ENCODE measurements at places on chromosomes 12 and 14.
A peak's percentile ranks its signal among the peaks of the same experiment; 100 is the strongest.

DNA sequence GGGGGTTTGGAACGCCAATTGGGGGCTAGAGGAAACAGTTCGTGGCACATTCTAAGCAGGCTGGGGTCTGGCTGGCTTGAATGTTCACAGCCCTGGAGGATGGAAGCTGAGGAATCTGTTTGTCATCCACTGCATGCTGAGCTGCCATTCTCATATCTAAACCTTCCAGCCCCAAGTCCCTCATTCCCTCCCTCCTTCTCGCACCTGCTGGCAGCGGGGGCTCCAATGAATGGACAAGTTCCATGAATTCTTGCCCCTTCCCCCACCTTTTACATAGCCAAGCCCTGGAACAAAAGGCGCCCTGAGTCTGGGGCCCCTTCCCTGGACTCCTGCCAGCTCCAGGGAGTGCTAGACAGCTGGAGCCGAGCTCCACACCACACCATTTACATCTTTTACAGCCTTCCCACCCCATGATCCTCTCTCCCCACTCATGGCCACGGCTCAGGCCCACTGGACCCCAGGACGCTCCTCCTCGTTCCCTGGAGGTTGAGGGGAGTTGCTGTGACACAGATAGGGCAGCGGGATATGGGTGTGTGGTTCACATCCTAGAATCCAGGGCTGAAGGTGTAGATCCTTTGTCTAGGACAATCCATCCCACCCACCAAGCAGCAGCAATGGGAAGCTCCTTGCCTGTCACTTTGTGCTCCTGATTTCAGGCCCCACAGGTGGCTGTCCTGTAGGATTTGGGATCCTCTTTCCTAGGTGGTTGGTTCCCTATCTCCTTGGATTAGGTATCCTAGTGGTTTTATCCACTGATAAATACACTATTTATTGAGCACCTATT is 21.7 kb upstream of the VRTN start:
- no peak for DNase-seq

- DNase-seq = no peak
These were observed 73.7 kb downstream of the DCAF5 start for GRCh38 chr14:69079188-69079742.

DNA sequence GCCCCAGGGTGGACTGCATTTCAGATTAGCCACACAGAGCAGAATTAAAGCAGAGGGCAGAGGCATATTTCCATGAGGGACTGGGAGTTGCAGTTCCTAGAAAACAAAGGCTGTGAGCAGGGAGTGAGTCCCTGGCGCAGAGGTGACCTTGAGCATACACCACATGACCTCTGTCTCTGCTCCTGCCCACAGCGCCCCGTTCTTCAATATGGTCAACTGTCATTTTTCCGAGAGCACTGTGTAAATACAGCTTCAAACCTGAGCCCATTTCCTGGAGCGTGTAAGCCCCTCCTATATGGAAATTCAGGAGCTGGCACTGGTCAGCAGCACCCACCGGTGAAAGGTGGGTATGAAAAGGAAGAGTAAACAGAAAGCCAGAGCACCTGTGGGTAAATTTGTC is 192.2 kb upstream of the PELI2 start:
- DNase-seq = no peak

DNA sequence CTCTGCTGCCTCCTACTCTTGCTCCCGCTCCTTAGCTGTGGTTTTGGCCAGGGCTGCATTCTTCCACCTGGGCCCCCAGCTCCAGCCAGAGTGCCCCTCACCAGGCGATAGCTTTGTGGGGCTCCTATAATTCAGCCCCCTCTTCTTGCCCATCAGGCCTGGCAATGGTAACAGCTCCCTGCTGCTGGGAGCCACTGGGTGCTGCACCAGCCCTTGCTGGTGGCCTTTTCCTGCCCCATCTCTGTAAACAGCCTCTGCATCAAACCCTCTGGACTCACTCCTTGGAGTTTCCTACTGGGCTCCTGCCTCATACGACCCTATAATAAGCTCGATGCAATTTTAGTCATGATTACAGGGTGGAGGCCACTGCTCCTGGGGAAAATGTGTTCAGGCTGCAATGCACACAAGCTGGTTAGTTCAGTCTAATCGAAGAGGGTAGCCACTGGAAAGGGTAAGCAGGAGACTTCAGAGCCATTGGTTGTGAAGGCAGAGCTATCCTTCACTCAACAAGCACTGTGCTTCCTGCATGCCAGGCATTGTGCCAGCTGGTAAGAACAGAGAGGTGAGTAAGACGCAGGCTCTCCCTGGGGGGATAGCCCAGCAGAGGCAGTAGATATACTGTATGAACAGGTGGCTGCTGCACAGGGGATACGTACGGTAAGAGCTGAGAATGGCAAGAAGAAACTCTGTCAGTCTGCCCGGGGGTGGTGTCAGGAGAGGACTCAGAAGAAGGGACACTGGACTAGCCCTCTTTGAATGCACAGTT is 24.7 kb downstream of the CLMN start:
- DNase-seq = no peak

DNA sequence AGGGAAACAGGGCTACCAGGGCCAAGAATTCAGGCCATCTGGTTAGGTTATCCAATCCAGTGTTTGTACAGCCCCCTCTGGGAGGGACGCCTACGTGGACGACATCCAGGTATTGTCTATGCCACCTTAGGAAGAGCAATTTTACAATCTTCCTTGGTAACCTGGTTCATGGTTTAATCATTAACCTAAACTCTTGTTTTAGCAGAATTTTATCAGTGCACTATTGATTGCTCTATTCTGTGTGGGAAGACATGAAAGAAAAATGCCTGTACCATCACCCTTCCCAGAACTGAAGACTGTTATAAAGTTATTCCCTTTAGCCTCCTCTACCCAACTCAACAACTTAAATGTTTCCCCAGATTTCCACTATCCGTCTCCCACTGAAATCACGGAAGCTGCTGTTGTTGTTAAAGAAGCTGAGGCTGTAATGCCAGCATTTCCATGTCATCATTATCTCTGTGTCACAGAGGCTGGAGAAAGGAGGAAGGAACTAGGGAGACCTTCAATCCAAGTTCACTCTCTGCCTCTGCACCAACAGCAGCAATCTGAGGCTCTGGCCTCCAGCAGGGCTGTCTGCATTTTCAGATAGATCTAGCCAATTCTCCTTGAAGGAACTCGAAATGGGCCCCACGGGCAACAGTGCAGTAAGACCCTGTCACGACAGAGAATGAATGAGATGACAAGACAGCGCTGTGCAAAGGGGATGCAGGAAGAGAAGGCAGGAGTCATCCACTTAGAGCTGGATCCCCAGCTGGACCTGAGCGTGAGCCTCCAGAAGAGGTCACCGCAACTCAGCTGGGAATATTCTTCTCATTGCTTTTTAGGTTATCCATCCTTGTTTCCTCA is 183.4 kb upstream of the GZMB start:
- no peak for DNase-seq

GRCh38 chr12:112906712-112907414 is at the start of gene OAS1:
Gene OAS1, plus strand, starts transcription at chr12:112906962. Its CDS starts 78 bp downstream, at chr12:112907040.
- DNase-seq = no peak

- DNase-seq = no peak
These were observed 33.1 kb upstream of the MMP17 start for GRCh38 chr12:131795064-131795463.

DNA sequence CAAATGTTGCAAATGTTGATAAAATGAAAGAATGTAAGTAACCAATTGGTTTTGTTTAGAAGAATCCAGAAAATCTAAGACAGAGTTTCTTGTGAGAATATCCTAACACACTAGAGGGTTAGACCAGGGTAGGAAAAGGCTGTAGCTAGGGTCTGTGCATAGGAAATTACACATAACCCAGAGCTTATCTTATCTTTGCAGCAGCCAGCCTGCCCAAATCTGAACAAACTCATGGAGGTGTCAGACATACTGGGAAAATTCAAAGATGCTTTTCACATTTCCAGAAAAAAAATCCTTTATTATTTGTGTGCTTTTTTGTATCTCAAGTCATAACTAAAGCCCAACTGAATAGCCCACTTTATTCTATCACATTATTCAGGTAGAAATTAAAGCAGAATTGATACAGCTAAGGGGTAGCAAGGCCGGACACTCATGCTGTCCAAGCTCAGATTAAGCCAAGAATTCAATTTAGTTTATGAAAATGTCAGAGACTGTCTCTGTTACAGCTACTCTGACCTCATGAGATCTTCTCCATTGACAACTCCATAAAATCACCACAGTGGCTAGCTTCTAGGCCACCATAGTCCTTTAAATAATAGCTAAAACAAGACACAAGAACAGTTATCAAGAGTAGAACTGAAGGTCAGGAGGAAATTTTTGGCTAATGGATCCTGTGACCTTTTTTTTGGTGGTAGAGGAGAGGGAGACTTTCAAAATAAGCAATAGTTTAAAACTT is 169.6 kb upstream of the RASSF8 start:
- no peak for DNase-seq

GRCh38 chr12:38138225-38139221 is 178.1 kb upstream of the ALG10B start:
- DNase-seq = peak; percentile 57

- no peak for DNase-seq
These were observed 252.9 kb upstream of the NAV3 start for GRCh38 chr12:77577791-77578190.

GRCh38 chr12:6392504-6392903 is 8.5 kb downstream of the LTBR start:
- no peak for DNase-seq

GRCh38 chr12:46439793-46440511 is 67.4 kb upstream of the SLC38A2 start:
- DNase-seq = no peak

DNA sequence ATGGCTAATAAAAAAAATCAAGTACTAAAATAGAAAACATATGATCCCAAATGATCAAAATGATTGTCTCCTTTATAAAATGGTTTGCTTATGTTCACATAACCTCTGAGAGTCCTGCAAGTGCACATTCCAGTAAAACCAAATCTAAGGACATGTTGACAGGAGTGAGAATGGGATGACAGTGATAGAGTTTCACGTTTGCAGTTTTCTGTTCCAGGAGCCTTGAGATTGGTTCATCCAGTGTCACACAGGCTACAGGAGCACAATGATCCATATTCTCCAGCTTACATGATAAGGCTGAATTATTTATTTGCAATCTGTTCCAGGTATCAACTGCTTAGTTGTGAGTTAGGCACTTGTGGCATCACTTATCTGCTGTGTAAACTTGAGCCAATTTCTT is 1.5 kb upstream of the GYS2 start:
- DNase-seq = no peak

DNA sequence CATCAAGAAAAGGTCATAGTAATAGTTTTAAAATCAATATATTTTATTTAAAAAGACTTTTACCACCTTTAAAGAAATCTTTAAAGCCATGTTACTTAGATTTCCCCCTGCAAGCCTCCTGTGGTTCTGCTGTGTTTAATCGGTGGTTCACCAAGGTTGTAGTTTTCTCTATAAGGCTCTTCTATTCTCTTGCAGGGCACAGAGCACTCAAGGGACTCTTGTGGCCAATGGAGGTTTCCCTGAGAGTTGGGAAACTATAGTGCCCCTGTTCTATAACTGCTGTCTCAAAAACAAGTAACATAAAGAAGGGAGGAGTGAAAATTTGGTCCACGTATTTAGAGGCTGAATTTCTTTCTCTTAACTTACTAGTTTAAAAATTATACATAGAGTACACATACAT is 25.0 kb downstream of the DACT1 start:
- no peak for DNase-seq

GRCh38 chr12:49225576-49226166 is 36.8 kb upstream of the TUBA1A start:
- no peak for DNase-seq

GRCh38 chr12:52277486-52278245 is 3.2 kb downstream of the KRT86 start:
- no peak for DNase-seq

- DNase-seq = no peak
These were observed 14.2 kb downstream of the PAPOLA start for GRCh38 chr14:96516351-96516750.

DNA sequence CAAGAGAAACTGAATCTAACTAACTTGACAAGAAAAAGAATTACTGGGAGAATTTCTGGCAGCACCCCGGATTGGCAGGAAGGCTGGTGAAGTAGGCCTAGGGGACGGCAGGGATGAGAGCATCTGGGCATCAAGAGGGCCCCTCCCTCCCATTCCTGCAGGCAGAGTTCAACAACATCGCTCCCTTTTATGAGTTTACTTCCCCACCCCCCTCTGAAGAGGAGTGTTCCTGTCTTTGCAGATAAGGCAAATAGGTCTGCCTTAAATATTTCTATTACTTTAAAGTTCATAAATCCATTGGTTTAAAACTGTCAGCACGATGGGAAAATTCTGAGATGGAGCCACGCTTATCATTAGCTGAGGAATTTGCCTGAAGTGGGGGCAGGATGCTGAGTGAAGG is 168.7 kb downstream of the TBX5 start:
- DNase-seq = no peak

GRCh38 chr14:85921241-85921640 is 391.3 kb downstream of the FLRT2 start:
- no peak for DNase-seq

DNA sequence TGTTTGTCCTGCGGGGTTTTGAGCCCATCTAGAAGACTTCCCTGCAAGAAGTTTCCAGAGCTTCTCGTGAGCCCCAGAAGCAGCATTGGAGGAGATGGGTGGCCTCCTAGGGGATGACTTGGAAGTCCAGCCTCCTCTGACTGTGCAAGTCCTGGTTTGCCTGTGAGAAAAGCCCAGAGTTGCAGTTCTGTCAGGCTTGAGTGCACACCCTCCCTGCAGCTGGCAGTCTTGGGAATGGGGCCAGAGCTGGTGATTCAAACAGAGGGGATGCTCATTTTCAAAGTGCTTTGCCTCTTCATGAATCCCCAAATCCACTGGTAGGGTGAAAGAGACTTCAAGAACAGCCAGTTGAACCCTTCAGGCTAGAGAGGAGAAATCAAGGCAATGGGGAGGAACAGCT is 3.9 kb upstream of the PPP1R1A start:
- DNase-seq = no peak

DNA sequence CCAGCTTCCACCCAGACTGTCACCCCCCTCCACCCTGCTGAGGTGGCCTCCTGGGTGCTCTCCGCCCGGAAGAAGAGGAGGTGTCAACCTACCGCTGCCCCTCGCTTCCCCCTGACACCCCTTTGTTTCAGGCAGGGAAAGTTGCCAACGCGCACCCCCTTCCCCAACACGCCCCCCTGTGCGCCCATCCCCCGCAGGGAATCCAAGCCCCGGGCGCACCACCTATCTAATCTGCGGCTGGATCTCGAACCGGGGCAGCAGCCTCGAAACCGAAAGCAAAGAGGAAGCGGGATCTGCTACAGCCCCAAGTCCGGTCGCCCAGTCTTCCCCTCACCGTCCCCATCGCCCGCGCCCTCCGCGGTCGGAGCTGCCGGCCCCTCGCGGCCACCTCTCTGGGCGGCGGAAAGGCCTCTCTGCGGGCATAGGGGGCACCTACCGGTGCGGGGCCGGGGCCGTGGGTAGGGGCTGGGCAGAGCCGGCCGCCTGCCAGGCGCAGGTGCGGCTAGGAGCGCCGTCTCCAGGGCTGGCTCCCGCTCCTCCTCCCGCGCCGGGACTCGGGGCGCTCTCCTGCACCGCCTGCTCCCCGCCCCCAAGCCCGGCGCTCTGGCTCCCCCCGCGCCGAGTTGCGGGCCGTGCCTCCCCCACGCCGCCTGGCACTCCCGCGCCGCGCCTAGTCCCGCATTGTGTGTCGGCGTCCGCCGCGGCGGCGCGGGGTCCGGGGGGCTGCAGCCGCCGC is 18.3 kb upstream of the PLEKHH1 start:
- DNase-seq = no peak

- DNase-seq = no peak
These were observed 273.0 kb upstream of the SFSWAP start for GRCh38 chr12:131437706-131438492.
